ENCODE measurements at places on chromosomes 3 and 15.
A peak's percentile ranks its signal among the peaks of the same experiment; 100 is the strongest.

DNA sequence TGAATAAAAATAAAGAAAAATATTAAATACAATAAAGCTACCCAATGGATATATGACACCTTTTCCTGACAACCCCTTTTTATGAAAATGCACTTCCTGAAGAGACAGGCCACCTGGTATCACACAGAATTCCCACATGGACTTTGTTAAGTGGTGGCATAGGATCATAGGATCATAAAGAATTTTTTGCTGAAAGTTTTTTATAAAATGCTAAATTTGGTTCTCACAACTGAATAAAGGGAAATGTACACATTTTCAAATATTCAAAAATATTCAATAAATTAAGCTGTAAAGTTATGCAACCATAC is 102.5 kb upstream of the ROBO1 start:
- DNase-seq: no peak

- DNase-seq: no peak
Measured at GRCh38 chr3:48466386-48467109, 20.0 kb downstream of the ATRIP start.

DNA sequence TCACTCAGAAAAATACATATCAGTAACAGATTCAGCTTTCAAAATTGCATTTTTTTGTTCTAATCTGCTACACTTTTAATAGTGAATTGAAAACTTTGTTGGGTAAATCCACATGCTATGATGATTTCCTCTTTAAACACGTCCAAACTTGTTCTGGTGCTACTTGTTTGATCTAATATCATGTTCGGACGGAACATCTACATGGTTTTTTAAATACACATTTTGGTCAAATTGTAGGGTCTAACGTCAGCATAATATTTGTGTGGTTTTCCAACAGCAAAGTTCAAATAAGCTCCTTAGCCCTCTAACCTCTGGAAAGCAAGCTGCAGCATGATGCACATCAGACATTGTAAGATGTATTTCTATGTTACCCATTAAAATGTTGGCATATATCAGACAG is 98.5 kb upstream of the OSTN start:
- DNase-seq: no peak

DNA sequence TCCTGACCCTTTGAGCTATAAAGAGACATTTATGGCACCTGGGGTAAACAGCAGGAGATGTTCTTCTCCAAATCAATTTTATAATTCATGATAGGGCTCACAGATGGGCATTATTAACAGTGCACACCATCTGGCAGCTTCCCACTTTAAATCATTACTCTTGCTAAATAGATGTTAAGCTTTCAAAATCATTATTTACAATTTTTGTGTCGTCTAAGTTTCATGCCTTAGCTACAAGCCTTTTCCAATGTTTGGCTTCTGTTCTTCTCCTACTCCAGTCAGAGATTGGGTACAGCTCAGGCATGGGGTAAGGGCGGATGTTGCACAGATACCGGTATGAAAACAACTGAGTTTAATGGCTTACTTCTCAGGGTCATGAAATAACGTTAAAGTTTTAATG is 120.9 kb upstream of the PFN2 start:
- no peak for DNase-seq

DNA sequence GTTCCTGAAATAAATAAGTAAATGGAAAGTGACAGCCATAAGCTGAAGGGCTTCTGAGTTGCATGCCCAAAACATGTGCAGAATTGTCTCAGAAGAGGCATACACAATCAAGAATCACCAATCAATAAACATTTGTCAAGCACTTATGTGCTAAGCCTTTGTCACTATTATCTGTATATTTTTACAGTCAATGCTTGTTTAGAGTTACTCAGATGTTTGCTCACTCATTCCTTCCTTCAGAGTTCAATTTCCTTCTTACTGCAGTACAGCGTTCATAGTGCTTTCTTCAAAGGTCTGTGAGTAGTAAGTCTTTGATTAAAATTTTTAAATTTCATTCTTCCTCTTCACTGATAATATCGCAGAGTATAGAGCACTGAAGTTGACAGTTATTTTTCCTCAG is 17.2 kb downstream of the FOXL2NB start:
- DNase-seq: no peak

DNA sequence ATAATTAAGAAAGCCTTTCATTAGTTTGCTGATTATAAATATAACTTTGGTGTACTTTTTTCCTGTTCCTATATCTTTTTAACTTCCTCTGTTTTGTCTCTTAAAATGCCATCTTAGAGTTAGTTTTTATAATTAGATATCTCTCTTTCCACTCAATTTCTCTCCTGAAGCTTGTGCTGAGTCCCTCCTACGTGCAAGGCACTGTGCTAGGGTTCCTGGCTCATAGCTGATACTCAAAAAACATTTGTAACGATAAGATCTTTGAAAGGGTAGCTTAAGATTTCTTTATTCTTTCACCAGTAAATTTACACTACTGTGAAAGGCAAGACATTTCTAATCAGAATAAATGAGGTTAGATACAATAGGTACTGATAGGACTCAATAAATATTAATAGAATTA is 358.8 kb downstream of the MECOM start:
- DNase-seq: no peak

DNA sequence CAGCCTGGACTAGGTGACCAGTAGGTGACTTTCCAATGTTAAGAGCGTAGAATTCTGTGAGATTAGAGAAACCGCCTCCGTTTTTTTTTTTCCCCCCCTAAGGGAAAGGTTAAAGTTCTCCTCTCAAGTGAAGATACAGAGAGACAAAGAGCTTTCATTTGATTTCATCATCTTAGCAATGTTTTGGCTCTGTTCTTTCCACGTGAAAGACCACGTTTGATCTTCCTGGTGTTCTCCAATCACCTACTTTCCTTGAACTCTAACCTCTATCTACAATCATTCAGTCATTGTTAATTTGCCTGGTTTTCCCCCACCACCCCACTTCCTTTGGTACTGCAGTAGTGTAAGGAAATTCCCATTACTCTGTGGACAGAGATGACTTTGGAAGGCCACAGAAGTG is 36.9 kb upstream of the CLRN1 start:
- no peak for DNase-seq

DNA sequence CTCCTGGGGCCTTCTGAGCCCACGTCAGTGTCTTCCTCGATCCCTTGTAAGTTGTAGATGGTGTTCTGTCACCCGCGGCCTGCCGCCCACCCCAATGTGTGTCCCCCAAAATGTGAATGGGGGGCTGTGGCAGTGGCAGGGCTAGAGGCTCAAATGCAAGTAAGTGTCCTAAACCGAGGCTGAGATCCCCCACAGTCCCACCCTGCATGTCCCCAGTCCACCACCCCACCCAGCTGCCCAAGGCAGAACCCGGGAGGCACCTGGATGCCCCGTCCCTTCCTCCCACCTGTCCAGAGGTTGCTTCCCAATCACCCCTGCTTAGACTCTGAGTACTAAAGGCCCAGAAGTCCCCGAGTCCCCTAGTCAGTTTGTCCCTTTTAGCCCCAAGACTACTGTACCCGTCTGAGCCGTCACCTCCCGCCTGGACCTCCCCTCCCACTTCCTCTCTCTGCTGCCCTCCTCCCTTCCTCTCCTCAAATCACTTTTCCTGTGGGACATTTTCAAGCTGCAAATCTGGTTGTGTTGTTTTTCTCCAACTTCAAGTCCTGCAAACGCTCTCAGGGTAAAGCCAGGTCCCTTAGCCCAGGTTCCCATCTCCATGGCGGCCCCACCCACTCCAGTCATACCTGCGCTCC is 11.8 kb upstream of the PLXND1 start:
- no peak for DNase-seq

DNA sequence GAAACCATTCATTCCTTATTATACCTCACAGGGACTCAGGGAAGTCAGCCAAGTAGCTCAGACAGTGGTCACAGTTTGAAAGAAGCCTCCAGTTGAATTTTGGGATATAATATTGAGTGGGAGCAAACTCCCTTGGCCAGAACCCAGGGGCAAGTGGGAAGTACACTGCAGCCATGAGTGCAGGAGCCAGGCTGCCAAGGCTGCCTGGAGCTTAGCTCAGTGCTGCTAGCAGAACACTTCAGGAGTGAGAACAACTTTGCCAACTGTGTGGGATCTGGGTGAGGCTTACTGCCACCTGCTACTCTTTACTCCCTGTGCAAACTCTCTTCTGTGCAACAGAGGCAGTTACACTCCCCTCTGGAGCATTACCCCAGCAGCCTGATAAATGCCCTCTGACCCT is 4.6 kb downstream of the OR5K3 start:
- no peak for DNase-seq

- DNase-seq: no peak
Measured at GRCh38 chr15:39029741-39030140, 465.1 kb upstream of the RASGRP1 start.

GRCh38 chr3:108552267-108553159 is 36.7 kb downstream of the CIP2A start:
- peak; percentile 60 for DNase-seq

DNA sequence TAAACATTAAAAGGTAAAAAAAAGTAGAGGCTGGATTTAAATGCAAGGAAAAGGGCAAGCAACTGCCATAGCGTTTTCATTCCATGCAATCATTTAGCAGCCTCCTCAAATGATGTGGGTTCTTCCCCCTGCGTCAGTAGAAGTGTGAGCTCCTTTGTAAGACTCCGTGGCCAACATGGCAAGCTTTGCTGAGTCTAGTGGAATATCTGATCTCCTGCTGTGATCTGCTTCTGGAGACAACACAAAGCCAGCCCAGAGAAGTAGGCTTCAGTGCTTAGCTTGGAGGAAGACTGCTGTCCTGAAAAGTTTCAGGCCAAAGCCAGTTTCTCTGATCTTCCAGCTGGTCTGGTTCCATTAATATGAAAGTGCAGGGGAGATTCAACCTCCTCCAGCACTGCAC is 70.4 kb downstream of the ARPP21 start:
- peak; percentile 53 for DNase-seq

- DNase-seq: no peak
Measured at GRCh38 chr15:41832875-41833274, 5.0 kb downstream of the JMJD7 start.

DNA sequence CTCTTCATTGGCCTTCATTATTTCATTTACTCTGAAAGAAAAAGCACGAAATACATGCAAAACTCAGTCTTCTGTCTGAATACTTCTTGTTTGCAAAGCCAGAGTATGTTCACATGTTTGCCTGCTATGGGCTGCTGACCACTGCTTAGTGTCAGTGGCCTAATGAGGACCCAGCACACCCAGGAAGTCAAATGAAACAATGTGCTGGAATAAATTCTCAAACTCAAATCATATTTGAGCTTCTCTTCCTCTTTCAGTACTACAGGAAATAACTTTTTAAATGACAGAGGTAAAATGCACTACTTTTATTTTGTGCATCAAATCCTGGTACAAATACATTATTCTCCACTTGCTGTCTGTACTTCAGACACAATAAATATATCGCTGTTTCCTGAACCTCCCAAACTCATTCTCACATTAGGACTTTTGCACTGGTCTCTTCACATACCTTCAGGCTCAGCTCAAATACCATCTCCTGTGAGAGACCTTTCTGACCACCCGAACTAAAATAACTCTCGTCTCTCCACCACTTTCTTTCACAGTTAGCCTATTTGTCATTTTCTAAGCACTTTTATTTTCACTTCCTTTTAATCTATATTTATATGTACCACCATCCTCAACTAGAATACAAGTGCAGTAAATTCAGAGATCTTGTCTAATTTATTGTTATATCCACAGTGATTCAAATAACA is 176.8 kb downstream of the TUSC7 start:
- DNase-seq: no peak

DNA sequence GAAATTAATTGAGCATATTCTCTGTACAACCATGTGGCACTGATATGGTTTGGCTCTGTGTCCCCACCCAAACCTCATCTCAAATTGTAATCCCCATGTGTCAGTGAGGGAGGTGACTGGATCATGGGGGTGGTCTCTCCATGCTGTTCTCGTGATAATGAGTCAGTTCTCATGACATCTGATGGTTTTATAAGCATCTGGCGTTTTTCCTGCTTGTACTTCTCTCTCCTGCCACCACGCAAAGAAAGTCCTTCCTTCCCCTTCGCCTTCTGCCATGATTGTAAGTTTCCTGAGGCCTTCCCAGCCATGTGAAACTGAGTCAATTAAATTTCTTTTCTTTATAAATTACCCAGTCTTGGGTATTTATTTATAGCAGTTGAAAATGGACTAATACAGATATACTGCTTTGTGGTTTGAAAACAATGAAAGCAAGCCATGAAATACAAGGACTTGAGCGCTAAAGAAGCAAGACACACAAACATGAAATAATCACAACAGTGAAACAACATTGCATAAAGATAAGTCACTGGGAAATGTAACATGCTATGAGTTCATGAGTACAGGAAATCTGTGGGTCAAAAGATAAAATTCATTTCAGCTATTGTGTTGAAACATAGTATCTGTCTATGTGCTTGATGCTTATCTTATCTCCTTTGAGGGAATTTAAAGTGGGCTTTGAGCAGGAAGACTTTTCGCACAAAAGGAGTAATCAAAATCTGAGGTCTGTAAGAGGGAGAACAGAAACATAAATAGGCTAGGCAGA is 288.7 kb downstream of the GBE1 start:
- no peak for DNase-seq

- peak; percentile 39 for DNase-seq
Measured at GRCh38 chr3:137259701-137260100, 301.9 kb downstream of the IL20RB start.

DNA sequence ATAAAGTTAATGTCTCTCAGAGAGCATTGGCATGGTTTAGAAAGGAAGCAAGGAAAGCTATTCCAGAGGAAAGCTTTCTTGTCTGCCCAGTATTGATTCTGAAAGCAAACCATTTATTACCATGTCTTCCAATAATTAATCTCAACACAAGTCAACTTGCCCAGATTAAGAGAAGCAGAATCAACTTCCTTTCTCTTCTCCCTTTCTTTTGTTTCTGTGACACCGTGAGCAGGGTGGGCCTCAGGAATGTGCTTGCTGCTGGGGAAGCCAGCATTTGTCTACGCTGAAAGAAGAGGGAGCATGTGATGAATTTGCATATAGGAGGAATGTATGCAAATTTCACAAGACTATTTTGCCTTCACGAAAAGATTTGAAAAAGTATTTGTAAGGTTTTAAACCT is 368.6 kb upstream of the ROPN1 start:
- DNase-seq: peak; percentile 80

- DNase-seq: no peak
Measured at GRCh38 chr15:60819360-60819759, 340.4 kb upstream of the ICE2 start.

- no peak for DNase-seq
Measured at GRCh38 chr3:16189201-16189600, 14.7 kb downstream of the GALNT15 start.
